Head of caudate nucleus (tissue), 42 donors: ENCODE measurements at places on chromosomes 7 and 10.

GRCh38 chr10:84523526-84523925, 195.1 kb downstream of the CCSER2 start:
- no peak for DNase-seq

GRCh38 chr10:4848356-4849041, 22.5 kb downstream of the AKR1E2 start:
- no peak for DNase-seq

DNA sequence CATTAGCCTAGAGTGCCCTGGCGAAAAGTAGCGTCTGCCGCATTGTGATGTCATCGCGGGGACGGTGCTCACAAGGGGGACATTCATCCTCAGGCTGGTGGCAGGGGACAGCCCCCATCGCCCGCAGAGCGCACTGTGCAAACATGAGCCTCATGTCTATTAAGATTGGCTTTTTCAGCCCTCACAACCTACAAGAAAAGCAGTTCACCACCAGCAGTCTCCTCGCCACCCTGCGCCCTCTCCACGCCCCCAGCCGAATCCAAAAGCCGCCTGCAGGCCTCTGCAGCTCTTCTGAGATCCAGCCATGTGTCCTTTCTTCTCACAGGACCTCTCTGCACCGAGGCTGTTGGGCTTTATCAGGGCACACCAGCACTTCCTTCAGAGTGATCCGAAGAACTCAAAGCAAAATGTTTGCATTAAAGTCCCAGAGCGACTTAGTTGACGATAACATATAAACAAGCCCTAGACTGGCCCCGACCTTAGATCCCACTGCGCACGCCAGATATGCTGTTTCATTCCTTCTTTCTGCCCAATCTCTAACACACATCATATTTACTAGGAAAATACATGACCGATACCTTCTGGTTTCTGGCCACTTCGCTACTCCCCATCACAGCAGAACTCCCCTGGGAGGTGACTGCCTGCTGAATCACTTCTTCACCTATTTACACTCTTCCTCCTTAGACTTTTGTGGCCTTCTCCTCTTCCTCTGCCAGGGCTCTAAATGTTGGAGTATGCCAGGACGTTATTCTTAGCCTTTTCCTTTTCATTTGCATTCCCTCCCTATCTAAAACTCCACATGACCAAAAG, 206.0 kb upstream of the SH2B2 start:
- DNase-seq, result no peak

DNA sequence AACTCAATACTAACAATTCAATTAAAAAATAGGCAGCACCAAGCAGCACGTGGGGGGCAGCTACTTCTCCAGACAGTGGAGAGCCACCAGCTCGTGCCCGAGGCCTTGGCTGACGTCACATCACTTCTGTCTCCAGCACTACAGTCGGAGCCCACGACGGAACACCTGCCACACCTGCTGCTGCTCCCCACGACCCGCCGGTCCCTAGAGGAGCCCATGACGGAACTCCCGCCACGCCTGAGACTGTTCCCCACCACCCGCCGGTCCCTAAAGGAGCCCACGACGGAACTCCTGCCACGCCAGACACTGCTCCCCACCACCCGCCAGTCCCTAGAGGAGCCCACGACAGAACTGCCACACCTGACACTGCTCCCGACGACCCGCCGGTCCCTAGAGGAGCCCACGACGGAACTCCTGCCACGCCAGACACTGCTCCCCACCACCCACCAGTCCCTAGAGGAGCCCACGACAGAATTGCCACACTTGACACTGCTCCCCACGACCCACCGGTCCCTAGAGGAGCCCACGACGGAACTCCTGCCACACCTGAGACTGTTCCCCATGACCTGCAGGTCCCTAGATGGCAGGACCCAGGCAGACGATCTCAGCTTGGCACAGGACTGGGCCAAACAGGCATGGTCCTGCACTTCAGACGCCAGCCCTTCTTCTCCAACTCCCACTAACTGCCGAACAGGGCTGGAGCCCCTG, 258.0 kb downstream of the ELFN1 start:
- DNase-seq, result no peak

- no peak for DNase-seq
Observed at GRCh38 chr7:53002389-53002788, 33.0 kb upstream of the POM121L12 start.
